Naive thymus-derived CD8-positive, alpha-beta T cell (primary cell): ENCODE measurements at places on chromosomes 2 and 18. TPM values are rescaled to one million over a fixed set of nuclear protein-coding genes. Genes with fewer than 3 reads are reported as not detected.

TDRD15 gene
- total RNA-seq: not detected

KLF11 gene
- total RNA-seq: 10.8 TPM

AFG3L2 gene
- total RNA-seq: 37.7 TPM

MCFD2 gene
- 42.4 TPM for total RNA-seq

ITGA4 gene
- total RNA-seq: 210 TPM

VWA3B gene
- not detected for total RNA-seq

ATRAID gene
- total RNA-seq: 105 TPM

AQP12A gene
- total RNA-seq: not detected

MYCN gene
- 0.16 TPM for total RNA-seq

TMEM37 gene
- not detected for total RNA-seq
